ENCODE measurements at places on chromosomes 12 and 14.

- DNase-seq = no peak
Measured at GRCh38 chr14:73607241-73607640, 5.1 kb upstream of the ACOT6 start.

DNA sequence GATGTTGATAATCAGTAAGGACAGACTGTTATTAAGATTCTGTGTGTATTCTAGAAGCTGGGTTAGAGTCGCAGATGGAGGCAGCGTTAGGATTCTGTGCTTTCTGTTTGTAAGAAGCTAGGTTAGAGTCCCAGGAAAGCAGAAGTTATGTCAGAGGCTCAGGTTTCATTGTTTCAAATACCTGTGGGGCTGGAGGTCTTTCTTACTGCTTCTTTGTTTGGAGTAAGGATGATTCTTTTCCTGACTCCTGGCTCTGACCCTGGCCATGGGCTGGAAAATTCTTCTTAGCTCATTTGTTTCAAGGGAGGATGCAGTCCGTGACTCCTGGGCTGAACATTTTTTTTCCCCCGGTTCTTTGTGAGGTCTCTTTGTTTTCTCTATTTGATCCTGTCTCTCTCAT, 5.2 kb downstream of the MUCL1 start:
- DNase-seq = no peak

- no peak for DNase-seq
Measured at GRCh38 chr12:121718653-121719239, 6.2 kb downstream of the TMEM120B start.

GRCh38 chr14:32038876-32039275, 38.2 kb upstream of the ARHGAP5 start:
- DNase-seq = no peak

- no peak for DNase-seq
Measured at GRCh38 chr14:53110096-53110495, 43.0 kb downstream of the DDHD1 start.

- no peak for DNase-seq
Measured at GRCh38 chr14:74038020-74038859, 19.1 kb downstream of the BBOF1 start.

- no peak for DNase-seq
Measured at GRCh38 chr12:120230326-120230973, 29.5 kb upstream of the RPLP0 start.

- no peak for DNase-seq
Measured at GRCh38 chr12:22974865-22975264, 349.9 kb downstream of the ETNK1 start.

GRCh38 chr12:61754214-61754613, 506.0 kb upstream of the USP15 start:
- DNase-seq = no peak

- DNase-seq = no peak
Measured at GRCh38 chr14:90487031-90487430, 90.2 kb downstream of the CALM1 start.

DNA sequence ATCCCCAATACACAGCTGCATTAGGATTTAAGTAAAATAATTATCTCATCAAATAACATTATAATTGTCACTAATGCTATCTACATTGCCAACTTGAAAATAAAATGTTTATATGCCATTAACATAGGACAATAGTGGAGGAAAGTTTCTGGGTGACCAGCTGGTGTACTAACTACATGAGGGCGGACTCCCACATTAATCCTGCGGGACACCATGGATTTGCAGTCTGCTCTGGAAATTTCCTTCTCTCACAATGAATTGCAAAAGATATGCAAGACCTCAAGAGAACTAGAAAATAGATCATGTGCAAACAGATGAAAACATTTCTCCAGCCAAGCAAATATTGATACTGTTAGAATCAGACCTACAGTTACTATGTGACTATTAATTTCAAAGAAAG, 390.1 kb downstream of the NAV3 start:
- no peak for DNase-seq

DNA sequence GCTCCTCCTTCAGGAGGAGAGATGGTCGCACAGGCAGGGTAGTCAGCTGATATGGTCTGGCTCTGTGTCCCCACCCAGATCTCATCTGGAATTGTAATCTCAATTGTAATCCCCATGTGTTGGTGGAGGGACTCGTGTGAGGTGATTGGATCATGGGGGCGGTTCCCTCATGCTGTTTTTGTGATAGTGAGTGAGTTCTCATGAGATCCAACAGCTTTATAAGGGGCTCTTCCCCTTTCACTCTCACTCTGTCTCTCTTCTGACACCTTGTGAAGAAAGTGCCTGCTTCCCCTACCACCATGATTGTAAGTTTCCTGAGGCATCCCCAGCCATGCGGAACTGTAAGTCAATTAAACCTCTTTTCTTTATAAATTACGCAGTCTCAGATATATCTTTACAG, 218.9 kb upstream of the TMTC1 start:
- no peak for DNase-seq

DNA sequence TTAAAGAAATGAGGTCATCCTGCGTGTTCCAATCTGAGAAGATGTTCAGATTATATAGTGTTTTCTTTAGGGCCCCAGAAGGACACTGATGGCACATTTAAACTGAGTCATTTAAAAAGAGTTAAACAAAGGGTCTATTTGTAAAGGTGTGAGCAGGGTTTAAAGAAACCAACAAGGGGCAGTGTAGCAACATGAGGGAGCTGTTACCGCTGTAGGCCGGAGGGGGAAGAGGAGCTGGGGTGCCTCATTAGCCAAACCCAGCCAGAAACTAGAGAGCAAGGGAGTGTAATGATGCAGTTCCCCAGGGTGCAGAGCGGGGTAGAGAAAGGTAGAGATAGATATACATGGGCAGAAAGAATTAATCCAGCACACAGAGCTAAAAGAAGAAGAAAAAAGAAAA, 160.4 kb downstream of the TBX5 start:
- DNase-seq = no peak

DNA sequence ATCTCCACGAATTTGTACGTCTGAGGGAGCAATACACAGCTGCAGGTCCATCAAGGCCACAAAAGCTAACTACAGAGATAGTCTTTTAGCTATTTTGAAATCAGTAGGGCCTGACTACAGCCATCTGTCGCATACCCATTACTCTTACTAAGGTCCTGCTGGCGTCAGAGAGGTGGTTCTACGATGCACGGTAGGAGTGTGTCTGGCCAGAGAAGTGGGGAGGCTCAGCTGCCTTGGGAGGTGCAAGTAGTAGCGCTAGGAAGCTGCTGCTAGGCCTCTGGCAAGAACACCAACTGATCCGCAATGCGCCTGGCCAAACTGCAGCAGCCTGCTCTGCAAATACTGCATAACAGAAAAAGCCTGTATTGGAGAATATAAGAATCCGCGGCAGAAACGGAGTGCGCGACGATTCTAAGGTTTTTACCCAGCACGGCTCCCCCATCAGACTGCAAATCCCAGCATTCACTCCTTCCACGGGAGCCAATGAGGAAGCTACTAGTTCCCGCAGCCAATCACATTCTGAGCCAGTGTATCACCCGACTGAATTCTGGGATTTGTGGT, 743 bp upstream of the CAND1 start:
- peak; percentile 42 for DNase-seq

DNA sequence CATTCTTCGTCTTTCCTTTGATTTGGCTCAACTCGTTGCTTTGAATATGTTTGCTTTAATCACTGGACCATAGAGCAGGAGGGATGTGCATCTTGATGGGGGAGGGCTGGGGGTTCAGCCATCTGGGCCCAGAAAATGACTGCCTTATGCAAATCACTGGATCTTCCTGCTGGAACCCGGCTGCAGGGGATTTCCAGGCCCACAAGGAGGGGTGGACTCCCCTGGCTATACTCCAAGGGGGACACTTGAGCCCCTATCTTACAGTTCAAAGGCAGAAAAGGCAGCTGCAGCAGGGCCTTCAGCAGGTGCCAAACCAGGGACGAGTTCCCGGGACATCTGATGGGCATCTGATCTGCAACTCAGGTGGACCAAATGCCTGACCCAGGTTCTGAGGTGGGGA, 122.5 kb downstream of the DICER1 start:
- DNase-seq = no peak

DNA sequence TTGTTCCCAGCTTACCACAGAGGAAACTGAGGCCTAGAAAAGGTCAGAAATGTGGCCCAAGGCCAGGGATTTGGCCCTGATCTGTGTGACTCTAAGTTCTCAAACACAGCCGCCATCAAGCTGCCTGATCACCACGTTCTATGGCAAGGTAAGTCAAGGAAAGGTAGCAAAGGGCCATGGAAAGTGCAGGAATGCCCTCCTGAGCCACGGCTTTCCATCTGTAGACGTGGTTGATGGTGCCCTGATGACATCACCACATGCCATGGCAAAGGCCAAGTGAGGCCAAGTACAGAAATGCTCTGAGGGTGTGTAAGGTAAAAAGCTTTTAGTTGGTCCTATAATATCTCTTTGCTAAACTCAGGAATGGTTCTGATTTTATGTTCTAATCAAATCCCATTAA, 99.3 kb downstream of the DNAH10 start:
- no peak for DNase-seq

GRCh38 chr14:100557658-100558057, 29.6 kb downstream of the BEGAIN start:
- DNase-seq = no peak

DNA sequence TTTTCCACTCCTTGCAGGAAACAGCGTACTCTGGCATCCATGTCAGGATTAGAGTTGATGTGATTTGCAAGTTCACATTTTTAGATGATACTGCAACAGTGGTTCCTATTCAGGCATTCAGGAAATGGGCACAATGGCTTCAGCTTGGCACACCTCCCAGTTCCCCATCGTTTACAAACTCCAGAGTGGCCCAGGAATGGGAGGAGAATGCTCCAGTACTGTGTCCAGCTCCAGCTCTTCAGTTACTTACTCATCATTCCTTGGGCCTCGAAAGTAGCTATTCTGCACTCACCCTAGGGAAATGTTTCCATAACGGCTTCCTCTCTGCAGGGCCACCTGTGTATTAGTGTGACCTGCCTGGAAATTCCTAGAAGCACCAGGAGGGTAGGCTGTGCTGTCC, 239.7 kb upstream of the RGS6 start:
- no peak for DNase-seq

DNA sequence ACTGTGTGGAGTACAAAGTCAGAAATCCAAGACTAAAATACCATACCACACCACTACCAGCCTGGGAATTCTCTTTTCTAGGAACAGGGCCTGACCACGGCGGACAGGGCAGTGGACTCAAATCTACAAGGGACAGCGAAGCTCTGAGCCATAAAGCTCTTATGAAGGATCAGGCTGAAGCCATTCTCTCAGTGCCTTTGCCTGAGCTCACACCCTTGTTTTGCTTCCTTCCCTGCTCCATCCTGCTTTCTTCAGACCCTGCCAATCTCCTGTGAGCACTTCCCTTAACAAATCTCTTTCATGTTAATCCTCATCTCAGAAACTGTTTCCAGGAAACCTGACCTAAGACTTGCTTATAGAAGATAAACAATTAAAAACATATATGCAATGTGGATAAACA, 398.5 kb downstream of the MDGA2 start:
- DNase-seq = no peak

- DNase-seq = no peak
Measured at GRCh38 chr12:45349916-45350315, 134.0 kb downstream of the ANO6 start.

DNA sequence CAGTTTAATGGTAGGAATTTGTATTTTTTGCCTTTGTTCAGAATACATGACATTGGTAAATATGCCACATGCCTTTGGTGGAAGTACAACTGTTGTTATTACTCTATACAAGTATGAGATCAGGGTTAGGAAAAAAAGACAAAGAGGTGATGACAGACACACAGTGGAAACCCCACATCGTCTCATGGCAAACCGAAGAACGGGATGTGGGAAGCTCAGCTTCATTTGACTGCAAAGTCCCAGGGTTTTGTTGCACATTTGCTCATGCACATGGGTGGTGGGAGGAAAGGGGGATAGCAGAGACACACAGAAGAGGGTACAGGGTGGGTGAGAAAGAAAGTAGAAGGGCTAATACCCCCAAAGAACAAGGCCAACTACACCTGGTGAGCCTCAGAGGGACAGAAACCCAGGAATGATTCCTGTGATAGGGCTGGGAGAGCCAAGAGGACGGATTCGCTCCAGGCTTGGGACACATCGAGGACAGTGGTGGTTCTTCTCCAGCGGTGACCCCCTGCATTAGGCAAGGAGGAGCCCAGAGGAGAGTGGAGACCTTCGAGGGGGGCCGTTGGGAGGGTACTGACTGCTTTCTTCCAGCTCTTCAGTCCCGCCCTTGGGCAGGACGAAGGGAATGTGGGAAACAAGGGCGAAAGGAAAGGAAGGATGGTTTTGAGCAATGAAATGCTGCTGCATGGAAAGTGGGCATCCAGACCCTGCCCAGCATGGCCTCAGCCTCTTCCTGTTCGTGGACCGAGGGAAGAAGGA, 8.1 kb downstream of the VAMP1 start:
- no peak for DNase-seq

DNA sequence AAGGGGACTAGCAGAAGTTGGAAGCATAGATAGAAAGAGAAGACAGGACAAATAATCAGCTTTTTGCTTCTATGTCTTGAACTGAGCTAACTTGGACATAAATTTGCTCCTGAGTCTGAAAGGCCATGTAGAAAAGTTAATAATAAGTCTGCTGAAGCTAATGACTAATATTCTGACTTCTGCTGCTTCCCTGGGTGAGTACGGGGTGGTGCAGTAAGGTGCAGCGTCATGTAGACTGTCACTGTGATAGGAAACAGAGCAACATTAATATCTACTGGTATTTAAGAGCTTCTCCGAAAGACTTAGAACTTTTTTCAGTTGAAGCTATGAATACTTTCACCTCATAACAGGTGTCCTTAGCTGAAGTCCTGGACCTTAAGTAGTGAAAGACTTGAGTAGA, 34.1 kb upstream of the CPM start:
- no peak for DNase-seq

DNA sequence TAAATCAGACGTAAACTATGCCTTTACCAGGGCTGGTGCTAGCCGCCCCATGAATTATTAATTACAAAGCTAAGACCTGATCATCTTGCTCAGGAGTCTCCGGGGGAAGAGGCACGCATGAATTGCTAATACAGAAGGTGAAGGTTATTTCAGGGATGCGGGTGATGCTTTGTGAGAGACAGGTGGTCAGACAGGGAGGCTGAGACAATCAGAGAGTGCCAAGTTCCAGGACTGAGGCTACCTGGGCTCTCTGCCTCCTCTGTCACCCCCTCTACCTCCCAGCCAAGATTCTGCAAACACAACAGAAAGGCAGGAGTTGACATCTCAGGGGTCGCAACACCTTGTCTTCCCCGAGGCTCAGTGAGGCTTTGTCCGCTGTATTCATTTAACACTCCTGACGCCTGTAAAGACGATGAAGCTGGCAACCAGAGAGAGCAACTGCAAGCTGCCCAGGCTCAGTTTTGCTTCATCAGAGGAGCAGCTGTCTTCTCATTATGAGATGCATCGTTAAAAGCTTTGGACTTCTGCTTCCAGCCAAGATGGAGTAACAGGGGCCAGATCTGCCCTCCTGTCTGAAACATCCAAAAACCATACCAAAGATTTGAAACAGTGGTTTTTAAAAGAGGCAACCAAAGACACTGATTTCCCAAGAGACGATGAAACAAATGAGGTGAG, 46.6 kb downstream of the PRIMA1 start:
- DNase-seq = no peak

GRCh38 chr14:35959835-35960234, 133.7 kb downstream of the BRMS1L start:
- no peak for DNase-seq
